ENCODE measurements at places on chromosomes 6 and 20.

DNA sequence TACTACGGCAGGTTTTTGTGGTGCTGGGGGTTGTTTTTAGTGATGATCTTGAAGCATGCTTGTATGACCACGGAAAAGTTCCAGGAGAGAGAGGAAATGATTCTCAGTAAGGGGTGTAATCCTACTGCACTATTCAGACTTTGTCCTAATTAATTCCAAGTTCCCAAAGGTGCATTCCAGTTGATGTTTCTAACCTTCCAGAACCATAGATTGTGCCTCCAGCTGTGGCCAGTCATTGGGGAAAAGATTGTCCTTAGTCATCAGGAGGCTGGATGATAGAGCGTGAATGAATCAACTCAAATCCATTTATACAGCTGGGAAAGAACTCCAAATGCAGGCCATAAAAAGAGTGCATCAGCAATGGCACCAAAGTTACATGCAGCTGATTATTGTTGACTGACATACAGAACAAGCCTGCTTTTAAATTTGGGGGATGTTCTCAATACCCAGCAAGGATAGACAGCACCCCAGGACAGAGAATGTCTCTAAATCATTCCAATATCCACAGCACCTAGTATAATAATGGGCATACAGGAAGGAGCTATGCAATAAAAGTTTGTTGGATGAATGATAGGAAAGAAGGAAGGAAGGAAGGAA, 27.8 kb upstream of the PKHD1 start:
- no peak for DNase-seq

DNA sequence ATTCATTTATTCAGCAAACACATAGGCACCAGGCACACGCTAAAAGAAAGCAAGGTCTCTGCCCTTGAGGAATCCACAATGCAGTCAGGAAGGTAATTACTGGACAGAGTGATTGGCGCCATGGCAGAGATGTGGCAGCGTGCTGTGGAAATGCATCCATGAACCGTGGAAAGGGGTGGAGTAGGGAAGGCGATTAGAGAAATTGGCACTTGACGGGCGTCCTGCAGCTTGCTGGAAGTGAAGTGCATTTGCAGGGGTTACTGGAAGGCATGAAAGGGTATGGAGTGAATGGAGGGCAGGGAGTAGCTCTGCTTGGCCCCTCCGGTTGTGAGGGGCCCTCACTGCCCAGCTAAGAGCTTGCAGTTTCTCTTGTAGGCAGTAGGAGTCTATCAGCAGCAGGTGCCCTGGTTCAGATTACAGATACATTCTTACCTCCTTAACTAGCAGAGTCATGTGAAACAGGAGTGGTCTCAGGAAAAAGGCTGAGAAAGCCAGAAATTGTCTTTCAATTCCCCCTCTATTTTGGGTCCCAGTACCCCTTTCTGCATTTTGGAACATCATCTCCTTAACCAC, 122.5 kb upstream of the TIAM2 start:
- DNase-seq: no peak

DNA sequence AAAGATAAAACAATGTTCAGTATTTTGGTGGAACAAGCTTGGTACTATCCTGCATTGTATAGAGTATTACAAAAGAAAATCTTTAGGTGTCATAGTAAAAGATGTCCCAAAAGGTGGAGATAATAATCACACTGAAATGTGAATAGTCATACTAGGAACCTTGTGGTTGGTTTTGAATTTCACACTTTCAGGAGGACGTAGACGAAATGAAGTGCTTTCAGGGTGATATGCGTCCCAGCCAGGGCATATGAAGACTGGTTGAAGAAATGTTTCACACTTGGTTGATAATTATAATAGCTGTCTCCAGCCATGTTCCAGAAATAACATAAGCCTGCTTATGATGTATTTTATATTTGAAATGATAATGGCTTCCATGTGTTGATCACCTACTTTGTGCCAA, 60.4 kb downstream of the SCAND1 start:
- DNase-seq: no peak

DNA sequence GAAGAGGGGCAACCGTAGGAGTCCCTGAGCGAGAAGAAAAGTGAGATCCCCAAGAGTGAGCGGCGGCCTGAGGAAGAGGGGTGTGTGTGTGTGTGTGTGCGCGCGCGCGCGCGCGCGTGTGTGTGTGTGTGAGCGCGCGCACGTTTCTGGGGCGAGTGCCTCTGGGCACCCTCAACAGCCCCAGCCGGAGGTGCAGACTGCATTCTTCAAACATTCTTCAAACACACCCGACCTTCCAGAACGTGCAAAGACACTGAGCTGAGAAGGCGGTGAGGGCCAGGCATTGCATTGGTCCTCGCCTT, 76.2 kb upstream of the FOXP4 start:
- DNase-seq: no peak

DNA sequence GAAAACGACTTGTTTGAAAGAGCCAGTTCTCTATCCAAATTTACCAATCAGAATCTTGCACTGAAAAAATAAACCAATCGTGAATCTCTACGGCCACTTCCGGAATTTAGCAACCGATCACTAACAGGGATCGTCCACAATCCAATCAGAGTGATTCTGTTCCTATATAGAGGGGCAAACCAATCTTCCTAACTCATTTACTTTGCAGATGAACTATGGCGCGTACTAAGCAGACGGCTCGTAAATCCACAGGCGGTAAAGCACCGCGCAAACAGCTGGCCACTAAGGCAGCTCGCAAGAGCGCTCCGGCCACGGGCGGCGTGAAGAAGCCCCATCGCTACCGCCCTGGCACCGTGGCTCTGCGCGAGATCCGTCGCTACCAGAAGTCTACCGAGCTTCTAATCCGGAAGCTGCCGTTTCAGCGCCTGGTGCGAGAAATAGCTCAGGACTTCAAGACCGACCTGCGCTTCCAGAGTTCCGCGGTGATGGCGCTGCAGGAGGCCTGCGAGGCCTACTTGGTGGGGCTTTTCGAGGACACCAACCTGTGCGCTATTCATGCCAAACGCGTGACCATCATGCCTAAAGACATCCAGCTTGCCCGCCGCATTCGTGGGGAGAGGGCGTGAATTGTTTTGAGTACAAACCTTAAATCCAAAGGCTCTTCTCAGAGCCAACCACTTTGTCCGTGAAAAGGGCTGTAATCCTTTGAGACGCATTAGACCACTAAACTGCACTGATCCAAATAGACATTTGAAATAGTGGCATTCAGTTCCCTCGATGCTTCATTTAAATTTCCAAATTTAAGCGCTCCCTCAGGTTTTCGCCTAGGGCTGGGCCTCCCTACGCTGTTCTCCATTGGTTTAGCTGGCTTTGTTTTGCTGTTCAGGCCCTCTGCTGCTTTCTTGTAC, 138.0 kb downstream of the HFE start:
- DNase-seq: peak; percentile 77

GRCh38 chr6:66930559-66931290, 1223.7 kb upstream of the EYS start:
- no peak for DNase-seq

DNA sequence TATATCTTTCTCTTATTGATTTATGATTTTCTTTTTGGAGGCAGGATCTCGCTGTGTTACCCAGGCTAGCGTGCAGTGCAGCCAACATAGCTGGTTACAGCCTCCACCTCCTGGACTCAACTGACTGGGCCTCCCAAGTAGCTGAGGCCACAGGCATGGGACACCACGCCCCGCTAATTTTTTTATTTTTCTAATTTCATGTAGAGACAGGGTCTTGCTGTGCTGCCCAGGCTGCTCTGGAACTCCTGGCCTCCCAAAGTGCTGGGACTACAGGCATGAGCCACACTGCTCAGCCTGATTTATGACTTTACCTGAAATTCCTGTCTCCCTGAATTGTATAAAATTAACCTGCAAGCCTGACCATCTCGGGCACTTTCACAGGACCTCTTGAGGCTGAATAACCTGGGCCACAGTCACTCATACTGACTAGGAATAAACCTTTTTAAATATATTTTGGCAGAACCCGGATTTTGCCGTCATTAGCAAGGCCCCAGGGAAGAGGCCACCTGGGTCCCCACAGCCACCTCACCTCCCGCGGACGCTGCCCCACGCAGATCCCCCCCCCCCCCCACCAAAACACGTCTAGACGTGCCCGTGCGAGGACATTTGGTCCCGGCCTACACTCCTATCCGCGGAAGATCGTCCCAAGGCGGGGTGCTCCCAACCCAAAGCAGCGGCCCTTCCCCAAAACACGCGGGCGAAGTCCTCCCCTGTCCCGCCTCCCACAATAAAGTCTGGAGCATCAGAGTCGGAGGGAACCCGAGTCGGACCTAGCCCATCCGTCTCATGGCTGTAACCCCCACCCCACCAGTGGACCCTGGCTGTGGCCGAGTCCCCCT, 902 bp downstream of the ZNF337 start:
- peak; percentile 17 for DNase-seq

DNA sequence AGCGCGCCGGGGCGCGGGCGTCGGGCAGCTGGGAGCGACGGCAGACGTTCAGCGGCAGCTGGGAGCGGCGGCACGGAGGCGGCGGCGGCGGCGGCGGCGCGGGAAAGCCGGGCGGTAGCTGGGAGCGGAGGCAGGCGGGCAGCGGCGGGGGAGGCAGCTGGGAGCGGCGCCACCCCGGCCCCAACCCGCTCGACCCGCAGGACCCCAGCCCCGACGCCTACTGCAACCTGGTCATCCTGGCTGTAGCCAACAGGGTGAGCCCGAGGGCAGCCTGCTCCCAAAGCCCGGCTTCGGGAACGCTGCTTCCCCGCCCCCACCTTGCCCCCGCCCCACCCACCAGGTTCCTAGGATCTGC, 8.9 kb downstream of the CCM2L start:
- no peak for DNase-seq

GRCh38 chr6:128519132-128519930, 1.1 kb downstream of the PTPRK start:
- DNase-seq: peak; percentile 20

DNA sequence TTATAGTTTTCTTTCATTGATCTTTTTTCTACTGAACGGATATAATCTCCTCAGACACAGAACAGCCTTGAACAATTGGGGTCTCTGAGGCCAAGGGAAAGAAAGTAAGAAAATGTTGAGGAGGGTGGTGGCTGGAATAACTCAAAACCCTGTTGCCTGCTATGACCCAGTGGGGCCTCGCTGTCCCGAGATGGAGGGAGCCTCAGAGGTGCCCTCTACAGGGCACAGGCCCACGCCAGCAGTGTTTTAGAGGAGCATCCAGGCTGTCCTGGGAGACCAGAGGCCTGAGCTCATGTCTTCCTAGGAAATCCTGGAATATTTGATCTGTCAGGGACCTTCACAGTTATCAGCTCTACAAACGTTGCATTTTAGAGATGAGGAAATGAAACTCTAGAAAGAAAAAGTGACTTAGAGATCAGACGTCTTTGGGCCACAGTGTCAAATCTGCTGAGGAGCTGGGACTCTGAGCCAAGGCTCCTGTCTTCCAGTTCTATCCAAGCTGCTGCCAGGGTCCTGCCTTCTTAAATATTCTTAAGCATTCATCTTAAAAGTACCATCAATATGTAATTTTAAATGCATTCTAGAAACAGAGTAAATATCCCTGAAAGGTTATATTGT, 26.3 kb downstream of the ALDH5A1 start:
- peak; percentile 65 for DNase-seq

DNA sequence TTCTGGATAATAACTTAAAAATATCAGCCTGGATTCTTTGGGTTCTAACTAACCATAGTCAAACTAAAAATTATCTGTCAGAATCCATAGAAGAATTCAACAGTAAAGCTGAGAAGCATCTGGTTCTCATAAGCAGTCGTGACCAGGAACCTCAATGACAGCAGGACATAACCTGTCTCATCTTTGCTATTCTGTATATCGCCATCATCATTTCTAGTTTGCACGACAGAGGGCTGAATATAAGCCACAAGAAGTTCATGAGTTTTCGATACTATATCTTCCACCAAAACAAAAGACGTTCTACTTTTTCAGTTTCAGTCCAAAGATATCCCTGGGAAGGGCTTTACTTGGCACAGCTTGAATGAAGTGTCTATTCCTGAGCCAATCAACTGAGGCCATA, 42.7 kb downstream of the RFPL4B start:
- DNase-seq: no peak

DNA sequence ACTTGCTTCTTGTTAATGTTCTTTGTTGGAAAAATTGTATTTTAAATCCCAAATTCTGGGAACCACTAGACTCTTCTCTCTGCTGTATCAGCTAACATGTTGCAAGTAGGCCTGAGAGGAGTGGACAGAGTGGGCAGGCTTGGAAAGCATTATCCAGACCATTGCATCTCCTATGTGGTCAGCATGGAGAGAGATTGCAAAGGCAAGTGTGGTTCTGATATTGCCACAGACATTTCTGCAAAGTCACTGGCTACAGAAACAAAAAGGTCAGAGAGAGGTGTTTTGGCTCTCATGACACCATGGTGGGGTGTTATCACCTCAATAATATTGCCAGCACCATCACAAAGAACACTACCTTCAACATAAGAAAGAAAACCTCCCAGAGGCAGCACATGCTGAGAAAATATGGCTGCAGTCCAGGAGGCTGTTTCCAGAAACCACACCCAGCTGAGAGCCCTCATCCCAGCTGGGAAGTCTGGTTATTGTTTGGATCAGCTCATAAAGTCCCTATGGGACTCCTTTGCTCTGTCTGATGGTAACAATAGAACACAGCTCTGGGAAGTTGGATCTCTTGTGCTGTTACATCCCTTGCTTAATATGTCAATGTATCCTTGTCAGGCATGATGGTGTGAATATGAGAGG, 78.2 kb upstream of the TBX18 start:
- peak; percentile 19 for DNase-seq

Measured in AG08395 (cell line).